T-helper 2 cell treated with Interferon-gamma antibody and Interleukin-4, amounts not matched to agents 5 μg/mL and 100 μg/mL, for 36 hours (primary cell): ENCODE measurements at places on chromosomes 5 and 9.

DNA sequence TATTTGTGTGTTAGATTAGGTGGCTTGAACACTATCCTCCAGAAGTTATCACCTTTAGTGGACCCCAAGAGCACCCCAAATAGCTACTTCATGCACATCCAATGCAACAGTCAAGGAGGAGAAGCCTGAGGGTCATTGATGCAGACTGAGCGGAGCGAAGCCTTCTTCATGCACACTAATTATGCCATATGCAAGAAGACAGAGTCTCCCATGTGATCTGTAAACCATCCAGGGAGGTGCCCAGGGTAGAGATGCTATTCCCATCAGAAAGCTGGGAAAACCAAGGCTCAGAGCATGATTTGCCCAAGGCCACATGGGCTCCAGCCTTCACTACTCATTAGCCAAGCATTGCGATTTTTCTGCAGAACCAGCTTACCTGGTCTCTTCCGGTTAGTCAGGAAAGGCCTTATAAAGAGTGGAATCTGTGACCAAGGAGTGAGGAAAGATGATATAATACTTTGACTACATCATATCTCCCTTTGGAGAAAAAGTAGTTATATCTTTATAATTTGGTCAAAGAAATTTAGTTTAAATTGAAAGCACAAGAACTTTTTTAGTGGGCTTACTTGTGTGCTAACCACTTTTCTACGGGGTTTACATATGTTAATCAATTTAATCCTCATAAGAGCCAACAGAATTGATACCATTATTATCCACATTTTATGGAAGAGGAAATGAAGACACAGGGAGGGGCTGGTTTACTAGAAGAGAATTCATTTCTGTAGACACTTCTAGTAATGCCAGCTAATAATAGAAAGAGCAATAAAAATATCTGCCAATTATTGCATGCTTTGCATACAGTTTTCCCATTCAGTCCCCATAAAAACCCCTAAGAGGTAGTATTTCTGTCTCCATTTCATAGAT is 220.0 kb downstream of the ESM1 start:
- no peak for DNase-seq

DNA sequence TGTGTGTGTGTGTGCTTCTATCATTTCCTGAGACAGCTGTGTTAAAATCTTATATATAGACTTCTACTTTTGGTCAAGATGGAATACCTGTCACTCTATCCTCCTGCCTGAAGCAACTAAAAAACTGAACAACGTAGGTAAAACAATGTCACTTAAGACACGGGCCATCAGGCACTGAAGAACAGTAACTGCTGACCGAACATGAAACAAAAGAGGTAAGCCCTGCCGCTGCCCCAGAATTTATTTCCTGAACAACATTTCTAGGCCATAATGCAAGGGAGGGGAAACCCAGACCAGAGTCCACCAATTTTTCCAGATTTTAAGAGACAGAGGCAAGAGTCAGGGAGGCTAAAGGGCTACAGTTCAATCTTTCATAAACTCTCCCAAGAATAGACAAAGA is 156.0 kb downstream of the CDC42SE2 start:
- no peak for DNase-seq

GRCh38 chr9:133499892-133500270 is 21.0 kb upstream of the SLC2A6 start:
- DNase-seq, result no peak

- DNase-seq, result no peak
These were observed 57.8 kb downstream of the BARX1 start for GRCh38 chr9:93897075-93897970.

- DNase-seq, result no peak
These were observed 1.1 kb downstream of the CFAP90 start for GRCh38 chr5:7849681-7850394.

DNA sequence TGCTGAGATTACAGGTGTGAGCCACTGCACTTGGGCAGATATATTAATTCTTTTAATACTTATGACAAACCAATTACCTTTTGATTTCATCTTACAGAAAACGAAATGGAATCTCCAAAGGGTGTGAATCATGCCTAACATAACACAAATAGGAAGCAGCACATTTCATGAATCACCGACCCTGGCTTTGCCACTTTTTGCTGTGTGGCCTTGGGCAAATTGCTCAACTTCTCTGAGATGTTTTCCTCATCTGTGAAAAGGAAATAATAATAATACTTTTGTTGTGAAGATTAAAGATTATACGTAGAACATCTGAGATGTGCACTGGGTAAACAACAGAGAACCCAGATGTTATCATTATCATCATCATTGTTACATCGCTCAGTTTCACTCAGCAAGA is 50.7 kb upstream of the FREM1 start:
- DNase-seq, result no peak

DNA sequence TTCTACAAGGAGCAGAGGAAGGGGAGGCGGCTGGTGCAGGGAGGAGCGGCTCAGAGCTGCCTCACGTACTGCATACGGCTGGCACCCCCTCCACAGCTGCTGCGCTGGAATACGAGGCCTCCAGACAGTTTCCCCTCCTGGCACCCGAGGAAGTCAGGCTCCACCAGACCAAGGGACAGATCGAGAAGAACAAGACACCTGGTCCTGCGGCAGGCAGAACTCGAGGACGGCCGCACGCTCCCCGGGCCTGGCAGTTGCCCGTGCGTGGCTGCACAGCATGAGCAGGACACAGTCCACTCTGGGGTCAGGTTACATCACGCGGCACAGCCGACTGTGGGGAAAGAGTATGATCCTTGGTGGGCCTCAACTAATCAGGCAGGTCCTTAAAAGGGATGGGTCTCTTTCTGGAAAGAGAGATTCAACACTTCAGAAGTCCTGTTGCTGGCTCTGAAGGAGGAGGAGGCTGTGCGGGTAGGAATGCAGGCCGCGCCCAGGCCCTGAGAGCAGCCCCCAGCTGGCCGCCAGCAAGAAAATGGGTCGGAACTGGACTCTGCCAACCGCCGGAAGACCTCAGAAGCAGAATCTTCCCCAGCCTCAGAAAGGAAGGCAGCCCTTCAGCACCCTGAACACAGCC is 11.6 kb downstream of the UBAC1 start:
- DNase-seq, result no peak

DNA sequence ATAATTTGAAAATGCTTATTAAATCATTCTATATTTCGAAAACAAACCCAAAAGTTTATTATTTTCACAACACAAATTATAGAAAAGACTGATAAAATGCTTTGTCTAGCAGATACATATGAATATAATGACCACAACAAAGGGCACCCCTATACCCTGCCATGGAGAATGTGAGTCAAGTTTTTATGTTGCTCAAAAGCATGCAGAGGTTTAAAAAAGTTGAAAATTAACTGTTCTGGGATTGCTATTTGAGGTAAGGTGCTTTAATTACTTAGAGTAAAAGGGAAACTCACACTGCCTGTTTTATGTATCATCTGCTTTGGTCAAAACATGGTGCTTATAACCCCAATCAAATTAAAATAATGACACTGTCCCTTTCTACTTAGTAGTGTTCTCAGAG is 41.0 kb downstream of the MLANA start:
- no peak for DNase-seq

GRCh38 chr5:80925931-80926330 is 34.2 kb upstream of the RASGRF2 start:
- DNase-seq, result no peak

GRCh38 chr9:134321531-134321930 is 4.7 kb upstream of the RXRA start:
- no peak for DNase-seq

- DNase-seq, result no peak
These were observed 47.0 kb upstream of the CHD1 start for GRCh38 chr5:98975682-98976407.

- DNase-seq, result no peak
These were observed 308.8 kb downstream of the EFNA5 start for GRCh38 chr5:107361945-107362344.

DNA sequence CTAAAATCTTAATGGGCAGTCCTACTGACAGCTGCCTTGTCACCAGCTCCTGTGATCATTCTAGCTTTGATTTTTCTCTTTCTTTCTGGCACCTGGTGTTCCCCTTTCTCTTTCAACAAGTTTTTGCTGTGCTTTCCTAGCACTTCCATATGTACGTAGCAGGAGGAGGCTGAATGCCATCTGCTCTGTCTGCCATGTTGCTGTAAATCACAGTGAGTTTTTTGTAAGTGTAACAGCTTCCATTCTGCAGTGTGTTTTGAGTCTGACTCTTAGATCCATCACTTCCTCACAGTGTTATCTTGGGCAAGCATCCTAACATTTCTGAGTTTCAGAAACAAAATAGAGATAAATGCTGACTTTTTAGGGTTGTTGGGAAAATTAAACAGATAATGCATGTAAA is 247.9 kb downstream of the DOCK8 start:
- DNase-seq, result no peak

DNA sequence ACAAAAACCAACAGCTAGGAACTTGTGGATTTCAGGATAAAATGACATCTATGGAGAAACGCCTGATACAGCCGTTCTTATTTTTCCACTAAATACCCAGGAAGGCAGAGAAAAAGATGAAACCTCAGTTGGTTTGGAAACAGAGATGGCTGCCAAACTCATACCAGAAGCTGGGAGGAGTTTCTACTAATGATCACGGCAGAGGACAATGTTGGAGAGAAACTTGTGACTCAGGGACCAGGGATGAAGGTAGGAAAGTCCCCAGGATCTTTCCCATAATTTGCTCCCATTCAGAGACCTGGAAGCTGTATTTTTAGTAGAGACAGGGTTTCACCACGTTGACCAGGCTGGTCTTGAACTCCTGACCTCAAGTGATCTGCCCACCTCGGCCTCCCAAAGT is 187.1 kb upstream of the IER5L start:
- DNase-seq, result no peak

DNA sequence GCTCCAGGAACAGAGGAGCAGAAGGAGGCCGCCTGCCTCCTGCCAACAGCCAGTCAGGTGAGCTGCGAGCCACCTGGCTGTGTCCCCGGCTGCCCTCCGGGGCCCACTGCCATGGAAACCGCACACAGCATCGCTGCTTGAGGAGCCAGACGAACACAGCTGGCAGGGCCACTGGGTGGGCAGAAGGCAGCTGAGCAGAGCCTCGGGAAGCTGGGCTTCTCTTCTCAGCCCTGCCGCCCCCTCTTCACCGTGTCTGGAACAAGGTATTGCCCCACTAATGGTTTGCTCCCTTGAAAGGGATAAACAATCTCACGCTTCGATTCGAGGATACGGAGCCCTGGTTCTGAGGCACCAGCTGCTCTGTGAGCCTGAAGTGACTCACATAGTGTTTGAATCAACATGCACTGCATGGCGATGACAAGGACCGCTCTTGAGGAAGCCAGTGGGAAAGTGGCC is 63.7 kb upstream of the RUFY1 start:
- DNase-seq, result no peak

GRCh38 chr9:76456202-76456926 is 2.6 kb upstream of the GCNT1 start:
- no peak for DNase-seq

- DNase-seq, result no peak
These were observed 74.7 kb downstream of the S1PR3 start for GRCh38 chr9:89065921-89066320.

DNA sequence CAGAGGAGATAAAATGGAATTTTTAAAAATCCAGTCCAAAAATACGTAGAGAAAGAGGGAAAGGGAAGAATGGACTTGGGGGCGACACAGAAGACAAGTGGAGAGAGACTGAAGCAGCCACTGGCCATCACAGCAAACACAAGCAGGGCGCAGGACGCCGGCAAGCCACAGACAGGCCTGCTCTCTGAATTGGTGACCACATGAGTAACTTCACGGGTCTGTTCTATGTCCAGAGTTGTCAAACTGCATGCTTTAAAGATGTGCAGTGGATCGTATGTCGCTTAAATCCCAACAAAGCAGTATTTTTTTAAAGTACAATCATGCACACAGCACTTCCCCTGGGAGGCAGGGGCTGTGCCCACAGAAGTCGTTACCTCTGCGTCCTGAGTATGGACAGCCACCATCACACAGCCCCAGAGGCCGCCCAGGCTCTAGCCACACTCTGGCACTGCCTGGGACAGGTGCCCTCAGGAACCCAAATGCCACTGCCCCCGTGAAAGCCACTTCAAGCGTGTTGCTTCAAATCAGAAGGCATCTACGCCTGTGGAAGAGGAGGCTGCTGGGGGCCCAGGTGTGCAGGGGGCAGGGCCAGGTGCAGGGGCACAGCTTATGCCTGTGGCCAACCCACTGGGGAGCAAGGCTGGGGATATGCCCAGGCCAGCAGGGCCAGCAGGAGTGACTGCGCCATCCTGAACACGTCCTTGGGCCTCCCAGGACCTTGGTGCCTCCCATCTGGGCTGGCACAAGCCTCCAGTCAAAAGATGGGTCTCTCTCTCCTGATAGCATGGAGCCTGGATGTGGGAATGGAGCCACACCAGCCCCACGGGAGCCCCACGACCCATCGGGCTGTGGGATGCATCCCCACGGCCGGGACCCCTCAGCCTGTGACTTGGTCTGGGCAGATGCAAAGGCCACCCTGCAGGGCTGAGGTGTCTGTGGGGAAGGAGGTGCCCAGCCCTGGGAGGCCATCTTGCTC is 5.9 kb upstream of the LRRC14B start:
- no peak for DNase-seq

DNA sequence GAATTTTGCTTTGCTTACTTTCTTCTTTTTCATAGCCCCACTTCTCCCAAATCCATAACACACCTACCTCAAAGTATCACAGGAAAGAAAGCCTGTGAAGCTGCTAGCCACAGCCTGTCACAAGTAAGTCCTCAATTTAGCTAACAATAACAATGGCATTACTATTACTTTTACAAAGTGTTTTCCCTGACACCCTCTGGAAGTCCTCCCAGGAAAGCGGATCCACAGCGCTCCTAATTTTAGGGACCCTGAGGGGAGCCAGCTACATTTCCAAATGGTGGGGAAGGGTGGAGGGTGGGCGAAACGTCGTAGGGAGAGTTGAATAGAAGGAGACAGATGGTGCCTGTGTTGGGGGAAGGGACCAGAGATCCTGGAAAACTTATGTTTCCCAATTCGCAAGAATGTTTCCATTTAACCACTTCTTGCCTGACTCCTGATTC is 523 bp upstream of the WWC1 start:
- DNase-seq, result no peak

DNA sequence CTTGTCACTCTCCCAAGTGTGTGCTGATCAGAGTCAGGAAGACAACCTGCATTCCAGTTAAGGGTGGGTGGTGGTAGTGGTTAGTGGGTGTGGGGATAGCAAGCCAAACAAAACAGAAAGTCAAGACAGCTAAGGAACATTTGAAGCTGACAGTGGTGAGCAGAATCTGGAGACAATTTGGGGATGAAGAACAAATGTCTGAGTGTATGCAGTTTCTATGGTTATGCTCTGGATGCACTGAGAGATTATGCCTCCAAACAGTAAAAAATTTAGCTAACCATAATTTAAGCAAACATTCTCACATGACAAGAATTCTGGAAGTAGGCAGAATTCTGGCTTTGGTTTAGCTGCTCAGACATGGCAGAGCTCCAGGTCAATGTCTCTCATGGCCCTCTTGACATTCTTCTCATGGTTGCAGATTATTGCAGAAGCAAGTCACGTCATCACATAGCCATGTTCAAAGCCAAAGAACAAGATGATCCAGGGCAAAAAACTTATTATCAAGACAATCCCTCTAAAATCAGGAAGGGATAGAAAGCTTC is 148.7 kb downstream of the LURAP1L start:
- DNase-seq, result no peak

- no peak for DNase-seq
These were observed 290.6 kb upstream of the ADCY2 start for GRCh38 chr5:7105358-7105757.
